Osteocyte (in vitro differentiated cells): ENCODE measurements at places on chromosomes 13 and 19. TPM values are rescaled to one million over a fixed set of nuclear protein-coding genes. Genes with fewer than 3 reads are reported as not detected.

Gene DMKN
- not detected in 2 replicates for total RNA-seq

Gene ZNF134
- 19.6 and 20.0 TPM in 2 replicates for total RNA-seq

Gene BRCA2
- total RNA-seq, result 2.6 and 2.8 TPM in 2 replicates

Gene KLK8
- not detected in 2 replicates for total RNA-seq

Gene LACC1
- 6.7 and 8.7 TPM in 2 replicates for total RNA-seq

Gene CACNG6
- total RNA-seq, result not detected in 2 replicates

Gene CLEC11A
- total RNA-seq, result 5.0 and 6.0 TPM in 2 replicates

Gene CARS2
- total RNA-seq, result 57.1 and 62.2 TPM in 2 replicates

Gene CEACAM7
- not detected in 2 replicates for total RNA-seq

Gene A1BG
- total RNA-seq, result 39.8 and 40.0 TPM in 2 replicates

DNA sequence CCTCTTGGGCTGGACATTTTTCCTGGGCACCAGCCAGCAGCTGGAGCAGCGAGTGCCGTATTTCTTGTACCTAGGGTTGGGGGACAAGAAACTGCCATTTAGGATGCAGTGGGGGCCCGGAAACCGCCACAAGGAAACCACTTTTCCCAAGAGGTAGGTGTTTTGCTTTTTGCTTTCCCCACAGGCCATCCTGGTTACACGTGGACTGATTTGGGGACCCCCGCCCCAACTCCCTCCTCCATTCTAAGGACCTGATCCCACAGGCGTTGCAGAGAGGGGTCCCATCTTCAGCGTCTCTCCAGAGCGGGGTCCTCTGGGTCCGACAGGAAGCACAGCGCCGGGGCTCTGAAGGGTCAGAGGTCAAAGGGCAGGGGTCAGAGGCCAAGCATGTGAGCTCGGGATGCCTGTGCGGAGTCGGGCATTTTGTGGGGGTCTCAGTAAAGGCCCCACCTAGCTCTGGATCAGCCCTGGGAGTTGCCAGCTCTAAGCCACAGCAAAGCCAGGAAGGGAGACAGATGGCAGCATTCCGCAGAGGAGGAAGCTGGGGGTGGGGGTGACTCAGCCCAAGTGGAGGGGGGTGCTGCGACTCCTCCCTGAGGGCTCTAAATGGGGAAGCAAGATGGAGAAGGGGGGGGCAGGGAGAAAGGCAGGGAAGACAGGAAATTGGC is 4.3 kb downstream of the ZGLP1 start:
- peaks cover 5% of the 10 kb centered on the region for H3K36me3 ChIP-seq
- DNase-seq, result no peak
- H3K4me3 ChIP-seq, result no peak overlapping the region
- no peak overlapping the region for H3K27ac ChIP-seq
- H3K27me3 ChIP-seq, result peaks cover 3% of the 10 kb centered on the region

GRCh38 chr13:19597523-19597922 is 35.9 kb upstream of the MPHOSPH8 start:
- H3K27me3 ChIP-seq, result peaks cover 18% of the 10 kb centered on the region
- no peak overlapping the region for H3K27ac ChIP-seq
- H3K36me3 ChIP-seq, result no peaks in the 10 kb centered on the region
- no peak overlapping the region for H3K4me3 ChIP-seq
- H3K4me1 ChIP-seq, result peaks cover 2% of the 10 kb centered on the region

DNA sequence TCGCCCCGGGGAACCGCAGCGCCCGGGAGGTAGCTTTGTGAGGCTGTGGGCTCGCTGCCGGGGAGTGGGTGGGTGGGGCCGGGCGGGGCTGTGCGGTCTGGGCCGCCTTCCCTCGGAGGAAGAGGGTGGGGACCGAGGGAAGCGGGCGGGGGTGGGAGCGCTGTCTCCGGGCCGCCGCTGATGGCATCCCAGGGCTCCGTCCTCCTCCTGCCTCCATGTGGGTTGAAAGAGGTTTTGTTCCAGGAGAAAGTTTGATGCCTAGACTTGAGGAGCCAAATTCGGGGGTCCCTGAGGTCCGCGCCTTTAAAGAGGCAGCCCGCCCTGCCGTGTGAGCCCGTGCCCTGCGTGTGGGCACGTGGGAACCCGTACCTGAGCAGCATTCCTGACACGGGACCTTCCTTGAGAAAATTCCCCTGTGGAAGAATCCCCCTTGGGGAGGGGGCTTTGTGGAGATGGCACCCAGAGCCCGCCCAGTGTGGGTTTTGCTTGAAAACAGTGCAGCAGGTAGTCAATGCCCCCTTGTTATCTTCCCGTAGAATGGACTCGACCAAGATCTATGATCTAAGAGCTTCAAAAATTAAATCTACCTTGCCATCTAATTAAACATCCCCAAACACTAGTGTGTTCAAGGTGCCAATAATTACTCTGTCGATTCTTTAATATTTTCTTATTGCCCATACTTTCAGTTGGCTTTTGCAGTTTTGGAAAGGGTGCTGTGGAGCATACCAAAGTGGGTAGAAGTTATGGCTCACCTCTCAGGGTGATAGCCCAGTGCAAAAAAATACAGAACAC is 107.8 kb downstream of the RXFP2 start:
- no peak overlapping the region for H3K27ac ChIP-seq
- H3K36me3 ChIP-seq, result no peaks in the 10 kb centered on the region
- H3K4me3 ChIP-seq, result peak overlapping the region; percentile 59
- DNase-seq, result no peak
- H3K27me3 ChIP-seq, result peaks cover 58% of the 10 kb centered on the region

DNA sequence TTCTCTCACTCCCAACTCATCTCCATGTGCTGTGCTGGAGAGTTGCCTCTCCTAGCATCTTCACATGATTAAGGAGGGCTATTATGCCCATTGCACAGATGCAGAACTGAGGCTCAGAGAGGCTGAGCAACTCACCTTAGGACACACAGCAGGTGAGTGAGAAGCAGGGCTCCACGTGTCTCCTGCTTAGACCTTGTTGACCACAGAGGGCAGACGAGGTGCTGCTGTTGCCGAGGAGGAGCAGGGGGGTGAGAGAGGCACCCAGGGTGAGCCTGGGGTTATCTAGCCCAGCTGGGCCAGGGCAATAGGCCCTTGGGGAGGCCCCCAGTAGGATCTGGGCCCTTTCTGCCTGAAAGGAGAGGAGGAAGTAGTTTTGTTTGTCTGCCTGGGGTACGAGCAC is 2.4 kb upstream of the HSH2D start:
- H3K4me3 ChIP-seq, result no peak overlapping the region
- no peak overlapping the region for H3K27ac ChIP-seq
- H3K27me3 ChIP-seq, result peaks cover 7% of the 10 kb centered on the region

DNA sequence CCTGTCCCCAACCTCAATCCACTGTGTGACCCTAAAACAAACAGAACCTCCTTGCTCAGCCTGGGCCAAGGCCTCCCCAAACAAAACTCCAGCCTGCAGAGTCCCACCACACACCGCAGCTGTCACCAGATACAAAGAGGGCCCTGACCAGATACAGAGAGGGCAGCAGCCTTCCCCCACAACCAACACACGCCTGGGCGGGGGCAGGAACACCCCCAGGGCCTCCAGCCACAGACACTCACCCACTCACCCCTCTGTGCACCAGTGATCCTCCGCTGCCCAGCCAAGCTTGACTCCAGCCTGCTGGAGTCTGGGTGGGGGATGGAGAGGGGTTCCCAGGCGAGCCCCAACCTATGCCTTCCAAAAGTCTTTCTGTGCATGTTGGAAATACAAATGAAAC is 5.9 kb upstream of the CIRBP start:
- H3K27ac ChIP-seq, result peak overlapping the region; percentile 88
- peaks cover 6% of the 10 kb centered on the region for H3K36me3 ChIP-seq
- H3K4me3 ChIP-seq, result peak overlapping the region; percentile 33
- no peaks in the 10 kb centered on the region for H3K27me3 ChIP-seq

DNA sequence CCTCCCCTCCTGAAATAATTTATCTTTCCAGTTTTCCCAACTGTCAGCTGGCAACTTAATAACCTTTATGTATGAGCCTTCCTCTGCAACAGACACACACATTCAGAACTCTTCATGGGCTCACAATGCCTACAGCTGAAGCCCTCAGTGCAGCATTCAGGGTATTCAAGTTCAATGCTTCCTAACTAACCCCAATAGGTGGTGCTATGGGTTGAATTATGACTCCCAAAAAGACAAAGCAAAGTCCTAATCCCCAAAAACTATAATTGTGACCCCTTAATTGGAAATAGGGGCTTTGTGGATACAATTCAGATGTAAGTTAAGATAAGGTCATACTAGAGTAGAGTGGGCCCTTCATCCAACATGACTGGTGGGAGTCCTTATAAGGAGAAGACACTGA is 202.2 kb downstream of the SUCLA2 start:
- no peaks in the 10 kb centered on the region for H3K4me1 ChIP-seq
- H3K27me3 ChIP-seq, result no peaks in the 10 kb centered on the region
- DNase-seq, result no peak
- H3K27ac ChIP-seq, result no peak overlapping the region

GRCh38 chr13:58933475-58933874 is 1230.3 kb downstream of the DIAPH3 start:
- H3K36me3 ChIP-seq, result no peaks in the 10 kb centered on the region
- no peaks in the 10 kb centered on the region for H3K4me1 ChIP-seq
- H3K27ac ChIP-seq, result no peak overlapping the region
- no peak for DNase-seq

GRCh38 chr13:66113882-66114526 is 1116.1 kb downstream of the PCDH9 start:
- no peak for DNase-seq
- H3K36me3 ChIP-seq, result no peaks in the 10 kb centered on the region
- H3K27me3 ChIP-seq, result no peaks in the 10 kb centered on the region
- H3K4me3 ChIP-seq, result no peak overlapping the region
- no peaks in the 10 kb centered on the region for H3K4me1 ChIP-seq

- H3K27me3 ChIP-seq, result no peaks in the 10 kb centered on the region
- no peaks in the 10 kb centered on the region for H3K36me3 ChIP-seq
- no peak overlapping the region for H3K4me3 ChIP-seq
- no peak for DNase-seq
- peaks cover 12% of the 10 kb centered on the region for H3K4me1 ChIP-seq
- H3K27ac ChIP-seq, result no peak overlapping the region
Measured at GRCh38 chr19:38055655-38056521, 148.9 kb downstream of the SIPA1L3 start.

- H3K27ac ChIP-seq, result peak overlapping the region; percentile 85
- peaks cover 24% of the 10 kb centered on the region for H3K4me1 ChIP-seq
- no peak for DNase-seq
- H3K36me3 ChIP-seq, result peaks cover 48% of the 10 kb centered on the region
- H3K4me3 ChIP-seq, result peak overlapping the region; percentile 16
Measured at GRCh38 chr19:52648336-52649016, 10.3 kb upstream of the ZNF83 start.

GRCh38 chr13:99797691-99798090 is 173.9 kb downstream of the ZIC5 start:
- H3K4me1 ChIP-seq, result no peaks in the 10 kb centered on the region
- H3K36me3 ChIP-seq, result no peaks in the 10 kb centered on the region
- H3K27ac ChIP-seq, result no peak overlapping the region
- peaks cover 6% of the 10 kb centered on the region for H3K27me3 ChIP-seq
- no peak overlapping the region for H3K4me3 ChIP-seq

DNA sequence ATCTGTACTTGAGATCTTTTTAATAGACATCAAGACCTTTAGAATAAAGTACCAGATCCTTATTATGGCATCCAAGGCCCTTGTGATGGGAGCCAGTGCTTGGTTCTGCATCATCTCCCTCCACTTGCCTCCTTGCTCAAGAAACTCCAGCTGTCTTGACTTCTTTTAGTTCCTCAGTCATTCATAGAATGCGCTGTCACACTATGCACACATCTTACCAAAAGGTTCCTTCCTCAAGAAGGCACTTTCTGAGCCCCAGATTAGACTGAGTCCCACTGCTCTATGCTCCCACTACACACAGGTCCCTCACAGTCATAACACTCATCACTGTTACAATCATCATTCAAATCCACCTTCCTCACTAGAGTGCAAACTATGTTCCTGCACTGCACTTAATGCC is 57.8 kb upstream of the ITM2B start:
- no peaks in the 10 kb centered on the region for H3K4me1 ChIP-seq
- no peaks in the 10 kb centered on the region for H3K36me3 ChIP-seq
- H3K4me3 ChIP-seq, result no peak overlapping the region
- DNase-seq, result no peak

DNA sequence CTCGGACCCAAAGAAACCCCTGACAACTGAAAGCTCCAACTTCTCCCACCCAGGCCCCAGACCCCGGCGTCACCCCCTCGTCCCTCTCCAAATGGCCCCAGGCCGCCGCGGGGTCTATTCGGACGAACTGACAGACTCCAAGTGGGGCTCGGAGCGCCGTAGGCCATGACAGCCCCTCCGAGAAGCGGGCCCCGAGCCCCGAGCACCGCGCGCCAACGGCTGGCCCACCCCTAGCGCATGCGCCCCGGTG is 360 bp downstream of the DDX39A start:
- H3K36me3 ChIP-seq, result peaks cover 4% of the 10 kb centered on the region
- no peaks in the 10 kb centered on the region for H3K27me3 ChIP-seq
- H3K27ac ChIP-seq, result peak overlapping the region; percentile 96

GRCh38 chr19:15641901-15642491 is 1.3 kb downstream of the CYP4F3 start:
- peak; percentile 60 for DNase-seq
- no peaks in the 10 kb centered on the region for H3K4me1 ChIP-seq
- H3K4me3 ChIP-seq, result no peak overlapping the region
- H3K36me3 ChIP-seq, result no peaks in the 10 kb centered on the region
- no peaks in the 10 kb centered on the region for H3K27me3 ChIP-seq
- no peak overlapping the region for H3K27ac ChIP-seq

- no peaks in the 10 kb centered on the region for H3K36me3 ChIP-seq
- no peaks in the 10 kb centered on the region for H3K27me3 ChIP-seq
- H3K4me1 ChIP-seq, result no peaks in the 10 kb centered on the region
- no peak overlapping the region for H3K27ac ChIP-seq
- H3K4me3 ChIP-seq, result no peak overlapping the region
- DNase-seq, result no peak
Measured at GRCh38 chr13:67642657-67643056, 412.5 kb upstream of the PCDH9 start.

- no peaks in the 10 kb centered on the region for H3K27me3 ChIP-seq
- no peak for DNase-seq
- peak overlapping the region; percentile 78 for H3K27ac ChIP-seq
- peaks cover 16% of the 10 kb centered on the region for H3K4me1 ChIP-seq
- H3K36me3 ChIP-seq, result peaks cover 7% of the 10 kb centered on the region
Measured at GRCh38 chr13:64912141-64912540, 2318.0 kb downstream of the PCDH9 start.

GRCh38 chr13:63605962-63606361 is 2190.3 kb upstream of the PCDH20 start:
- H3K27me3 ChIP-seq, result no peaks in the 10 kb centered on the region
- peaks cover 11% of the 10 kb centered on the region for H3K36me3 ChIP-seq
- no peak overlapping the region for H3K27ac ChIP-seq
- DNase-seq, result no peak

DNA sequence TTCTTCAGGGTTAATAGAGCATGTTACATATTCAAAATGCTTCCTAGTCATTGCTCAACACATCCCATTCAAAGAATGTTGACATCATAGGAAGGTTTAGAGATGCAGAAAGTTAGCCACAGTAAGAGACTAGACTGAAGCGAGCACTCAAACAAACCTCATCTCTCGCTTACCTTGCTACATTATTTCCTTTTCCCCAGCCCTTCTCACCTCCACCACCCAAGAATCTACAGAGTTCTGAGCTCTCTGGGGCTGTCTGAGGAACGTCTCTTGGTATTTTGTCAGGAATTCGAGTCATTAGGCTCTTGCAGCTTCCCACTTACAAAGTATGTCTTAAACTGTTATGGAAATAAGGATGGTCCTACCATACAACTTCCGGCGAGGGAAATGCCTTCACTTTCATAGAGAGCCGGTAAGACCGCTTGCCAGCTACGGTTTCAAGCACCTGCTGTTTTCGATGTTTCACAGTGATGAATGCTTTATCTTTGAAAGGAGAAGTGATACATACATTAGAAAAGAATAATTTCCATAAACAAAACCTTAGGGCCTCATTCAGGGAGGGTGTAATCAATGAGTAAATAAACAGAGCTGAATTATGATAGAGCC is 65.1 kb downstream of the FLT1 start:
- no peaks in the 10 kb centered on the region for H3K27me3 ChIP-seq
- no peak overlapping the region for H3K4me3 ChIP-seq
- H3K4me1 ChIP-seq, result peaks cover 15% of the 10 kb centered on the region
- H3K36me3 ChIP-seq, result no peaks in the 10 kb centered on the region
